Left ventricle myocardium inferior (tissue), 1 donor: ENCODE measurements at places on chromosomes 5 and 9.

- no peak for DNase-seq
These were observed 50.9 kb upstream of the CEMIP2 start for GRCh38 chr9:71819115-71819739.

DNA sequence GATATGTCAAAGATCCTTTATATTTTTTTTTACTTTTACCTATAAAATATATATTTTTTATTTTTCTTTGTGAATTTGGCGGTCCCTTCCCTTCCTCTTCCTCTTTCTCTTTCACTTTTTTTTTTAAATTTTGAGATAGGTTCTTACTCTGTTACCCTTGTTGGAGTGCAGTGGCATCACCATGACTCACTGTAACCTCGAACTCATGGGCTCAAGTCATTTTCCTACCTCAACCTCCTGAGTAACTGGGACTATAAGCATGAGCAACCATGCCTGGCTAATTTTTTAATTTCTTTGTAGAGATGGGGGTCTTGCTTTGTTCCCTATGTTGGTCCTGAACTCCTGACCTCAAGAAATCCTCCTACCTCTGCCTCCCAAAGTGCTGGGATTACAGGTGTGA is 258.0 kb upstream of the CLINT1 start:
- no peak for DNase-seq

- no peak for DNase-seq
These were observed 64.4 kb upstream of the WWC1 start for GRCh38 chr5:168227001-168227400.

DNA sequence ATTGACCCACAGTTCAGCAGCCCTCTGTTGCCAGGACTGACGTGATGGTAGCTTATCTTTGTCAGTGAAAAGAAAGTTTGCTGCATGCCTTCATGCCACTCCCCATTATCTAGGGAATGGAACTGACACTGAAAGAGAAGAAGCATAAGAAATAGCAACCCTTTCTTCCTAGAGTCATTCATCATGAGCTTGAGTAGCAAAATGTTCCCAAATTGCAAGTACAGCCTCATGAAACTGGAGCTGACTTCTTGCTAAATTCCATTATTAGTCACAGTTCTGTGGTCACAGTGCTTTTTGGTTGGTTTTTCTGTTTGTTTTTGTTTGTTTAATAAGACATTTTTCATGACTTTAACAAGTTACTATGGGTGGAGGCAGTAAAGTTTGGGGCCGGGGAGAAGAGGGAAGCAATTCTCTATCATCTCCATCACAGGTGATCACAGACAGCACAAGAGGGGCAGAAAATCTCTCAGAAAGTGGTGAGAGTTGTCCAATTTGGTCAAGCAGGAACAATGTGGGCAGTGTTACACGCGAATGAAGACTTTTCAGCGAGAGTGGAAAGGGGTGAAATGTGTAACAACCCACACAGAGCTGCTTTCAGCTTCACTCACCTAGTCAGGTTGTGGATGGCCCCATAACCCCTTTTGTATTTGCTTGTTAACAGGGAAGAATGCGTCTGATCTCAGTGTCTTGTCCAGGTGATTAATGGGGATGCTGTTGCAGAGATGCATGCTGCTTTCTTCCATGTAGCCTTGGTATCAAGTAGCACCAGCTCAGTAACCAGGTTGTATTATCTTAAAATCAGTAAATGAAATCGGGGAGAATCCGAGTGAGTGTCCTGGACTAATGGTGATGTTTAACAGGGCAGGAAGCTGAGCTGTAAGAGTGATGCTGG is 440.4 kb downstream of the DMRT2 start:
- DNase-seq: no peak

DNA sequence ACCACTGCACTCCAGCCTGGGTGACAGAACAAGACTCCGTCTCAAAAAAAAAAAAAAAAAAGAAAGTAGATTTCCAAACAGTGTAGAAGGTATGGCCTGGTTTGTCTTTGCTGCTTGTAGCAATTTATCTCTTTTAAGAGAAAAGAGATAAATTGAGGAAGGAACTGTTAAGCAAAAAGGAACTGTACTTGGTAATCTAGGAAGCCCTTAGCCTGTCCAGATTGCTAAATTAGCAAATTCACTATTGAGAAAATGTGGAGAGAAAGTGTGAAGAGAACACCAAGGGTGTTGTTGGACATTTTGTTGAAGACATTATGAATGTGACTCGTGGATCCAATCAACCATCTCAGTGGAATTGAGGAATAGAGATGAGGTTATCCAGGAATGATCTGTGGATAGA is 13.0 kb upstream of the SUSD3 start:
- no peak for DNase-seq

DNA sequence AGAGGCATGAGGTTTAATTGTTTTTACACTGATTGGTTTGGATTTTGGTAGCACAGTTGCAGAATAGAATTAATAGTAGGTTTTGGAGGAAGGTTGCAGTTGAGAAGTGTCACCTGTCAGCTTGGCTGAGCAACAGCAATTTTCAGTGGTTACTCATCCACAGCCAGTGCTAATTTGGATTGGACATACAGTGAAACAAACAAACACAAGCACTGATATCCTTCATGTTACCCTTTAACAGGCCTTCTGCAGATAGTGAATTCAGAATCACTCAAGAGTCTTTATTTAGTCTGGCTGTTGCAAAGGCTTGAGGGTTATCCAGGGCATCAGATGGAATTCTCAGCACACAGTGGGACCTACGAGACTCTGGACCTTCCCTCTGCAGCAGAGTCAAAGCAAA is 31.8 kb upstream of the POU4F3 start:
- DNase-seq: no peak

DNA sequence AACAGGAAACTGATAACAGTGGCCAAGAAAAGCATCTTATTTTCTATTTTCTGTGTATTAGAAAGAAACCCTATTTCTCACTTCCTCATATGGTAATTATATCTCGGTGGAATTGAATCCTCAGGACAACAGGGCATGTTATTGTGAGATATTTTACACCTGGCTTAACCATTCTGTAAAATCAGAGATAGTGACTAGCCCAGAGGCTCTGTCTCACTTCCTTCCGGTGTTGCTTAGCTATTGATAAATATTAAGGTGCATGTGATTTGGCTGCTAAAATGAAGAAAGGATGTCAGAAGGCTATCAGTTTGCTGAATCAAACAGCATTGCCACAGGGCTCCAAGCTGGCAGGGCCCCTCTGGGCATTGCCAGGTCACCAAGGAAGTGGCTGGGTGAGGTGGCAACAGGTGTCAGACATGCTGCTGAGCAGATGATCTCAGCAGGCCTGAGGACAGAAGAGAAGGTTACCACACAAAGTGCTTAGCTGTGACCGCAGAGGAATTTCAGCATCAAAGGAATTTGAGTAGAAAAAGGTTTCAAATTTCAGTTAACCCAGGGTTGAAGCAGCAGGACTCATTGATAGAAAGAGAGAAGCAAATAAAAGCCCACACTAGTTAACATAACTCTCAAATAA is 330.7 kb downstream of the PDE4D start:
- no peak for DNase-seq

GRCh38 chr5:54443270-54443669 is 12.2 kb upstream of the HSPB3 start:
- DNase-seq: no peak

GRCh38 chr5:172492097-172492840 is 37.9 kb upstream of the SH3PXD2B start:
- no peak for DNase-seq

DNA sequence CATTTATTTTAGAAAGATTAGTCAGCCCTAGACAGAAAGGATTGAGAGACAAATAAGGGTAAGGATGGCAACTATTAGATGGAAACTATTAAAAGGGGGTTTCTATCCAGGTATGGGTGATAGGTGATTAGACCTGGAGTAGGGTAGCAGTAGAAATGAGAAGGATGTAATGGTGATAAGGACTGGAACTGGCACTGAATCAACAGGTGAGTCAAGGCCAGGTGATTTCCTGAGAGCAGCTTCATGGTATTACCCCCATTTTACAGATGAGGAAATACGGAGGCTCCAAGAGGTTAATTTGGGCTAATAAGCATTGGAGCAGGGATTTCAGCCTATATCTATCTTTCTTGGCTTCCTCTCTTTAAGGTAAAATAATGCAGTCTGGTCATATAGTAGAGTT is 55.7 kb downstream of the CAST start:
- no peak for DNase-seq

DNA sequence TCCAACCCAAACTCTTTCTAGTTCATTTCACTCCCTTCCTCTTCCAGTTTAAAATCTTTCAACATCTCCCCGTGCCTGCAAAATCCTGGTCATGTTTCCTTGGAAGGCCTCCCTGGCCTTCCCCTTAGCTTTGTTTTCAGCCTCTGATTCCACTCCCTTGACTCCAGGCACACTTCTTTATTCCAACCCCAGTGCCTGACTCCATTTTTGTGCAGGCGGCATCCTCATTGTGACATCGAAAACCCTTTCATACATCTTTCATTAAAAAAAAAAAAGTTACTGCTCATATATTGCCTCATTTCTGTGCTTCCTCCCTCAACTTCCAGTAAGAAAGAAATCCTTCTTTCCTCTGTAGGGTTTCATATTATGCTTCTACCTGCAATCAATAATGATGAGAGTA is 7.1 kb upstream of the TNFSF8 start:
- DNase-seq: no peak

- no peak for DNase-seq
These were observed 8.5 kb downstream of the DPP7 start for GRCh38 chr9:137105814-137106661.

DNA sequence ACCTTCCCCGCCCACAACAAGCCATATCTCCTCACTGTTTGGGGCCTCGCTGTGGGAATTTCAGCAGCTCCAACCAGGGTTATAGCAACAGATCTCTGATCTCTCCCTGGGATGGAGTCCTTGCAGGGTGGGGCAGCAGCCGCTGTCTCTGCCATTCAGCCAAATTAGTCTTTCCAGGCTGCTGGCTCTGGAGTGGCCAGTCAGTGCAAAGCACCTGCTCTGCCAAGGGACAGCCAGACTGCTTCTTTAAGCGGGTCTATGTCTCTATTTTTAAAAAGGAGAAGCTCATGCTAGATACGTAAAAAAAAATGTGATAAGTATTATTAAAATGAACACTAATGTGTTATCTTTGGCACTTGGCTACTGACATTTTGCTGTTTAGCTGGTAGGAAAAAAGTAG is 380.2 kb downstream of the CDH10 start:
- no peak for DNase-seq

GRCh38 chr5:164312801-164313200 is 807.4 kb downstream of the MAT2B start:
- DNase-seq: no peak

GRCh38 chr5:99949969-99950524 is 585.1 kb upstream of the FAM174A start:
- no peak for DNase-seq

GRCh38 chr9:36597412-36598178 is 24.9 kb downstream of the MELK start:
- no peak for DNase-seq

GRCh38 chr9:9133526-9133925 is 1333.9 kb upstream of the DMAC1 start:
- DNase-seq: no peak

GRCh38 chr9:113837334-113837733 is 38.8 kb upstream of the ZNF618 start:
- DNase-seq: no peak

GRCh38 chr9:130478736-130479575 is 34.2 kb downstream of the ASS1 start:
- no peak for DNase-seq

DNA sequence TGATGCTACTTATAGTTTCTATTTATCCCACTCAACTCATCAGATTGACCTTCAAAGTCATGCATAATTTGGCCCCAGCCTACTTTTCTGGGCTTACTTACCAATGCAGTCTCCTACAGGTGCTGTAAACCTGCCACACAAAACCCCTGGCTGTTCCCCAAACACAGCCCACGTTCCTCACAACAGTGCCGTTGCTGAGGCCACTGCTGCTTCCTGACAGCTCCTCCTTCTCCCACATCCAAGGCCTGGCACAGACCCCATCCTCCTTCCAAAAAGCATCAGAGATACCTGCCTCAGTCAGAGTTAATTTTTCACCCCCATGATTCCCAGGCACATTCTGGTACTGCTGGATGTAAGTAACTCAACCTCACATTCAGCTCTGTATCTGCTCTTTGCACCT is 68.1 kb upstream of the SIMC1 start:
- no peak for DNase-seq

DNA sequence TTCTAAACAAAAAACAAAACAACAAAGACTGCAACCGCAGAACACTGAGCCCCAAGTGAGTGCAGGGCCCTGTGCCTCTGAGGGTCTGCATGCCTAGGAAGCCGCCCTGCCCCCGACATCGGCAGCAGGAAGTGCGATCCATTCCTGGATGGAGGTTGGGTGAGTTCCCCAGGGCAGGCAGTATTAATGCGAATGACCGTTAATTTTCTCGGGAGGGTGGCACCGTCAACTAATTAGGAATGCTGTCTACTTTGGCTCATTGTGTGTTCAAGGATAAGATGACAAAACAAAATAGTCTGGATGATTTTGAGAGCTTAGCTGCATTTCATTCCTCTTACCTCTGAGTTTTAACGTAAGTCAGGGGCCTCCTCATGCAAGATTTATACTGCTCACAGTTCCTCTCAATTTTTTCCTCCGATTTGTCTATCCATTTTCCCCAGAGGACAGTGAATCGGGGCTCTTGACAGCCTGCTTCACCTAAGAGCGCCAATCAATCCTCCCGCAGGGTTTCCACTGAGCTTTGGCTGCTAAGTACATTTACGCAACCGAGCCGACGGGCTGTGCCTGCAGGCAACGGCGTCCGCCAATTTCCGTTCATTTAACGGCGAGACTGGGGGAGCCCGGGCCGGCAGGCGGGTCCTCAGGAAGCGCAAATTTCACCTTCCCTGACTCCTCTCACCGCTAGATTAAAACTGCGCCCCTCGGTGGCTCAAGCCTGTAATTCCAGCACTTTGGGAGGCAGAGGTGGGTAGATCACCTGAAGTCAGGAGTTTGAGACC is 2.9 kb upstream of the NXNL2 start:
- peak; percentile 26 for DNase-seq

DNA sequence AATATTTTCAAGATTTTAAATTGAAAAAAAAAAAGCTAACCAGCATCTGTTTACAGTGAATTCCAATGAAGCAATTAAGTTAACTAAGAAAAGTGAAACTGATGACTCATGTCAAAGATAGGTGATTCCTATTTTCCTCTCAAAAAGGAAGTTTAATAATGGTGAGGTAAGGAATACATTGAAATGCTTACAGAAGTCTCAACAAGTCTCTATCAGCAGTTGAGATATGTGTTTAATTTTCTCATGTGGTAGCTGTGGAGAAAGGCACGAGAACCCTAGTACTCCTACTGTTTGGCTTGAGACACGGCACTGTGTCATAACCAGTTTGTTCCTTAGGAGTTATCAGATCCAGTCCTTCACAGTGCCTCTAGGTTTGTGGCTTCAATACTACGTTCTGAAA is 114.5 kb downstream of the SLC25A46 start:
- no peak for DNase-seq

GRCh38 chr9:94700445-94700844 is 26.1 kb upstream of the AOPEP start:
- no peak for DNase-seq

DNA sequence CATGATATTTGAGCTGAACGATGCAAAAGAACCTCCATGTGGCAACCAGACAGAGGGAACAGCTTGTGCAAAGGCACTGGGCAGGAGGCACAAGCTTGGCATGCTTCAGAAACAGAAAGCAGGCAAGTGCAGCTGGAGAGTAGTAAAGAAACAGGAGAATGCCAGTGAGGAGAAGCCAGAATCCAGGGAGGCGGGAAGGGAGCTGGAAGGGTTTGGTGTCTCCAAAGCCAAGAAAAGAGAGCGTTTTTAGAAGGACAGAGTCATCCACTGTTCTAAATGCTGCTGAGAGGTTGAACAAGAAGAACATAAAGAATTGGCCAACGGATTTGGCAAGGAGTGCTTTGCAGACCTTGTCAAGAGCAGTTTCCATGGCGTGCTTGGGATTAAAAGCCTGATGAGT is 124.7 kb downstream of the TLE1 start:
- DNase-seq: no peak

- no peak for DNase-seq
These were observed 153.8 kb downstream of the AUH start for GRCh38 chr9:91207729-91208418.
